ENCODE measurements at places on chromosomes 5 and 9.

- DNase-seq = peak; percentile 34
Measured at GRCh38 chr9:35553670-35554543, 51.2 kb upstream of the TESK1 start.

DNA sequence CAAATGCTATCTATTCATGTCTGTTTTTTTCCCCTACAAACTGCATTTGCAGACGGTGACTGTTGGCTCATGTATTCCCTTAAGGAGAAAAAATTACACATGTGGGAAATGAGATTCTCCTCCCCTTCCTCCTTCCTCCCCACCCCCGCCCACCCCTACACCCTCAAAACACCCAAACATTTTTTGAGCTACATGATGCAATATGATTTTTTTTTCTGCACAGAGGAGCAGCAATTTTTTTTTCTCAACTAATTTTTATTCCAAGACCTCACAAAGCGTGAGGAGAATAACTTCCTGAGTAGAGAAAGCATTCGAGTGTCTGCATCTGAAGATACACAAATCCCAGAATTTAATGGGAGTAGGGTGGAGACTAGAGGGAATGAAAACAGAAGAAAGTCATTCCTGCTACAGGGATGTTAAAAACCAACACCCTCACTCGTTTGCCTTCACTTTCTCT, 118.1 kb downstream of the PRDM6 start:
- no peak for DNase-seq

- no peak for DNase-seq
Measured at GRCh38 chr5:157860898-157861890, 2.2 kb upstream of the CLINT1 start.

GRCh38 chr5:17249029-17249634, 31.7 kb downstream of the BASP1 start:
- DNase-seq = no peak

- no peak for DNase-seq
Measured at GRCh38 chr5:126461838-126462237, 38.6 kb downstream of the GRAMD2B start.

- no peak for DNase-seq
Measured at GRCh38 chr9:136044971-136045594, 50.0 kb downstream of the NACC2 start.

DNA sequence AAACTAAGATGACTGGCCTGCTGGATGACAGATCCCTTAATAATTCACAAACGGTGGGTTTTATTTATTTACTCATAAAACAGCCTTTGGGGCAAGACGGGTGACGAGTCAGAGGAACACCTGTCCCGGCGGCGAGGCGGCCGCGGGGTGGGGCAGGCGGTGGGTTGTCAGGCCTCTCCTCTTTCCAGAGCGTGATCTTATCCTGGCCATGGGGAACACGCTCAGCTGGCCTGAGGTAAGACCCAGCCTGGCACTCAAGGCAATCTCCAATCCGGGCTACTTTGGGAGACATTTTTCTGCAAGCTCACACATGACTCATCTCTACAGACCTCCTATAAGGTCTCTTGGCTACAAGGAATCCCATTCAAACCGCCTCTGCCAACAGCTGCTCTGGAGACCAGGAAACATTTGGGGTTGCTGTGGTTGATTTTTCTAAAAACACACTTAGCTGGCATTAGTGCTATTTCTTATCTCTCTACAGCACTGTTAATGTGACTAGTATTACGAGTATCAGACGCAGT, 6.3 kb downstream of the RAPGEF1 start:
- DNase-seq = peak; percentile 60

- DNase-seq = no peak
Measured at GRCh38 chr9:33135470-33135958, 31.6 kb downstream of the B4GALT1 start.

DNA sequence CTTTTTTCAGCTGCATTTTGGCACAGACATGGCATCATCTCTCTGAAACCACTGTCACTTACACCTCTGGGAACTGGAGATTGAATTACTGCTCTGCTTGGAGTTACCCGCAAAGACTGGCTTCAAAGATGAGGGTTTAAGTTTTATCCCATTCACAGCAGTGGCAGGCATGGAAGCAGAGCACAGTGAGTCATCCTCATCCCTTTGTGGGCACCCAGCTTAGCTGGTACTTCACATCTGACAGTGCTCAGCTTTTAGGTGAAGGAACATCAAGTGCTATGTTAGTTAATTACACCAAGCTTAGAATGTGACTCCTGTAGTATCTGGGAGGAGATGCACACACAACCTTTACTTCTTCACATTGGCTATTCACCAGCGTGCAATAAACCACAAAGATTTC, 24.8 kb upstream of the ALDH1A1 start:
- no peak for DNase-seq

- no peak for DNase-seq
Measured at GRCh38 chr5:776862-777711, 7.4 kb downstream of the ZDHHC11B start.

GRCh38 chr5:37722236-37723161, 117.3 kb downstream of the GDNF start:
- peak; percentile 96 for DNase-seq

GRCh38 chr5:75275147-75275546, 38.5 kb upstream of the ANKRD31 start:
- no peak for DNase-seq

DNA sequence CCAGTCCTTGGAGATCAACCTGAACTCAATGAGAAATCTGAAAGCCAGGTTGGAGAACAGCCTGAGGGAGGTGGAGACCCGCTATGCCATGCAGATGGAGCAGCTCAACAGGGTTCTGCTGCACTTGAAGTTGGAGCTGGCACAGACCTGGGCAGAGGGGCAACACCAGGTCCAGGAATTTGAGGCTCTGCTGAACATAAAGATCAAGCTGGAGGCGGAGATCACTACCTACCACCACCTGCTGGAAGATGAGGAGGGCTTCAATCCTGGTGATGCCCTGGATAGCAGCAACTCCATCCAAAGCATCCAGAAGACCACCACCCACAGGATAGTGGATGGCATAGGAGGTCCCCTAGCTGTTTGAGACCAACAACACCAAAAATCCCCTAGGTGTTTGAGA, 30.5 kb upstream of the SPZ1 start:
- no peak for DNase-seq

GRCh38 chr5:67058998-67059743, 137.4 kb downstream of the CD180 start:
- DNase-seq = no peak

- DNase-seq = no peak
Measured at GRCh38 chr9:87834357-87834756, 48.3 kb upstream of the SPATA31E1 start.

DNA sequence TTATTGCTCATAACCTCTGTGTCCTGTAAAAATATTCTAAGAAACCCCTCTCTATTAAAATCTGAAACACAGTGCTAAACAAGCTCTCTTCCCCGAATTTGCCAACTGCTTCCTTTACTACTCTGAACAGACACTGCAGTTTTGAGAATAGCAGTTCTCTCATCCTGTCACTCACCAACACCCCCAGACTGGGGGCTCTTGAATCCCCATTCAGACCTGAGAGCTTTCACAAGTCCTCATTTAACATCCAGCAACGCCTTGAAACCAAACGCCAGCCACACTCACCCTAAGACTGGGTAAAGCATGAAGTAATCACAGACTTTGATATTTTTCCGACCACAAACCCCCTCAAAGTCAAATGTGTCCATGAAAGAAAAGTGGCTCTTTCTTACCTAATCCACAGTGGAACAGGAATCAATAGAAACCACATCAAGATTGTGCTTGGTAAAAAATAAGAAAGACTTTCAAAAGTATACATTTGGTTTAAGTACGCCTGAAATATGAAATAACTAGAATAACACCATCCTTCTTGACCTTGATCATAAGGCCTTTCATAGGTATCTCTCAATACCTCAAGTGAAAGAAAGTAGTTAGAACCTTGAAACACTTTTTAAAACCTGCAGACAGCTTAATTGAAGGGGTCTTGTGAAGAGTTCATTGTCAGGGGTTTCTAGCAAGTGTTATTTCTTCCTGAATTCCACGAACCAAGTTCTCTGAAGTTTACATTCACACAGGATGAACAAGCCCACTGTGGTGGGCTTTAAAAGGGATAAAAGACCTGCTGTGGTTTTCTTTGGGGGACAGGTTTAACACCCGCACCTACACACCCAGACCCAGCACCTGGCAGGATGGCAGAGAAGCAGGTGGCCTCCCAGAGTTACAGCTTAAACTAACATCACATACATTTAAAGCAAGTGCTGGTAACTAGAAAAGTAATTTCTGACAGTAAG, 412.6 kb downstream of the MLLT3 start:
- no peak for DNase-seq

DNA sequence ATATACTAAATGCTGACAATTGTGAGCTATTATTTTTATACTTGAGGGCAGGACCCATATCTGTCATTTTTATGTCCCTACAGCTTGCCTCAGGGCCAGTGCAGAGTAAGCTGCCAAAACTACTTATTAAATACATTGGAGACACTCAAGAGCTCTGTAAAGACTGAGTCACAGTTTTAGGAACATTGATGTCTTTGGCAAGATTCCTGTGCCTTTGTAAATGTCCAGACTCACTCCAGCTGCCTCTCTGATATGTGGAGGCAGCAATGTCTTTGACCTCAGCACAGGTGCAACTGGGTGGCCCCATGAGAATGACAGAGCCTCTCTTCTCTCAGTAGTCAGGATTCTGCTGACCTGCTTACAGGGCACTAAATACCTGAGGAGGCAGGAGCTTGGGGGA, 363.2 kb downstream of the OSTF1 start:
- DNase-seq = no peak

- DNase-seq = no peak
Measured at GRCh38 chr5:878125-878524, 14.5 kb downstream of the BRD9 start.

GRCh38 chr5:65623482-65623881, 651 bp downstream of the TRIM23 start:
- no peak for DNase-seq

DNA sequence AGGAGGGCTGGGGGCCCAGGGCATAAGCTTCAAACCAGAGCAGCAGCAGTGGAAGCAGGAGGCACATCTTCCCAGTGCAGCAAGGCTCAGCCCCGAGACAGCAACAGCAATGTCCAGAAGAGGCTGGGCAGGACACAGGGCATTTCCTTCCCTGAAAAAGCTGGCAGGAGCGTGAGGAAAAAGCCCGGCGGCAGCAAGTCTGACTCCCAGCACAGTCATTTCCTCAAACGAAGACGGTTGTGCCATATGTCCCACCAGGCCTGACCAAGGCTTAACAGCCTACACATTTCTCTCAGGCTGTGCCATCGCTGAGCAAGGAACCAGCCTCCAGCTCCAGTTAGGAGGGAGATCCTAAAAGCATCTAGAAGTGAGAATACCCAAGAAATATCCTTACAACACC, 74.5 kb downstream of the APTX start:
- no peak for DNase-seq

- DNase-seq = peak; percentile 46
Measured at GRCh38 chr5:158759283-158759682, 340.4 kb downstream of the EBF1 start.

DNA sequence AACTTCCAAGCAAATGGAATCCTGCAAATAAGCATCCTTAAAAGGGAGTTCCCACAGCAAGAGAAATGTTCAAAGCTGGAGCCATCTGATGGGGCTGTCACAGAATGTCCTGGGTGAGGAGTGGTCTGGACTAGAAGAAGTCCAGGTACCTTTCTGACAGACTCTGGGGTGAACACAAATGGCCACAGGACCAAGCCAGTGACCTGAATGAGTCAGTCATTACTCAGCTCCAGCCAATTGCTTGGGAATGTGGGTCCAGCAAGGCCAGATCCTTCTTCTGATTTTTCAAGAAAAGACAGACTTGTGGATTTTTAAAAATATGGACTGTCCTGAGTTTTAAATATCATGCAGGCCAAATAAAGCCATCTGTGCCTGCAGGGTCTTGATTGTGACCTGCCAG, 30.1 kb downstream of the GALNT10 start:
- no peak for DNase-seq

GRCh38 chr5:17436350-17436749, 61.7 kb upstream of the TAF11L2 start:
- DNase-seq = no peak

DNA sequence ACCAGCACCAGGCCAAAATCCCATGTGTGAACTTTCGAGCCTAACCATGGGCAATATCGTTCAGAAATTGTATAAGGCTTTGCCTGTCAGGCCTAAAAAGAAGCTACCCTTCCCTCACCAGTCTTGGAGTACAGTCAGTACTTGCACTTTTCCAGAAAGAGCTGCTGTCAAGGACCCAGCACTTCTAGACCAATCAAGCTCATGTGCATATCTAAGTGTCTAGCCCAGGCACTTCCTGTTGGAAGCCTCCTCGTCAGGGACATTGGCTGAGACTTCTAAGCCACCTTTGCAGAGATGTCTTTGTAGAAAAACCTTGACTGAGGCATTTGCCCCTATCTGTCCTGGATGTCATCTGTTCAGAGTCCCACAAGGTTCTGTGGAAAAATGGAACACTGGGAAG, 1930.5 kb downstream of the EFNA5 start:
- no peak for DNase-seq

GRCh38 chr9:129486756-129487657, 133.9 kb downstream of the C9orf50 start:
- DNase-seq = no peak

DNA sequence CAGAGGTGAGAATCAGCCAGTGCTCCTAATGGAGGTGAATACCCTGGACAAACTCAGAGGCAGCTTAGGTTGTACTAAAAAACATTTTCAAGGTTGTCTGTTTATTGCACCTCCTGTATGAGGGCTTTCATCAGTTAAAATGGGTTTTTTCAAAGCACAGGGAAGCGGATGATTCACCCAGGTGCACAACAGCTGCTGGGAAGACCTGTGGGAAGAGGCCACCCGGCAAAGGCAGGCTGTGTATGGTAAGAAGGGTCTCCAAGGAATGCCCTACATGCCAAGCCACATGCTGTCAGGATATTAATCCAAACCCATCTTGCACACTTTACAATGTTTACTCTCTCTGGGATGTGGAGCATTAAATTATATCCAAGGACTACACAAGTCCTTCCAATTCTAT, 14.7 kb downstream of the SIL1 start:
- DNase-seq = no peak

All from NCI-H524 treated with DMSO at 0.1 percent for 48 hours (cell line).